ENCODE measurements at places on chromosomes 11 and 22.
A peak's percentile ranks its signal among the peaks of the same experiment; 100 is the strongest.

DNA sequence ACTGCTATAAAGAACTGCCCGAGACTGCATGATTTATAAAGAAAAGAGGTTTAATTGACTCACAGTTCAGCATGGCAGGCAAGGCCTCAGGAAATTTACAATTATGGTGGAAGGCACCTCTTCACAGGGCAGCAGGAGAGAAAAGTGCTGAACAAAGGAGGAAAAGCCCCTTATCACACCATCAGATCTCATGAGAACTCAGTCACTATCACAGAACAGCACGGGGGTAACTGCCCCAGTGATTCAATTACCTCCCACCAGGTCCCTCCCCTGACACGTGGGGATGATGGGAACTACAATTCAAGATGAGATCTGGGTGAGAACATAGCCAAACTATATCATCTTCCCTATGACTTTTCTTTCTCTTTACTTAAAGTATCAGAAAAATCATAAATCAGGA lies 104.0 kb upstream of the SYN3 start:
- DNase-seq, result no peak

- DNase-seq, result no peak
Observed at GRCh38 chr11:63997104-63997700, 11.0 kb downstream of the OTUB1 start.

GRCh38 chr22:36910461-36910860 lies 3.0 kb upstream of the CSF2RB start:
- DNase-seq, result no peak

GRCh38 chr11:120759046-120759445 lies 247.5 kb downstream of the GRIK4 start:
- DNase-seq, result no peak

DNA sequence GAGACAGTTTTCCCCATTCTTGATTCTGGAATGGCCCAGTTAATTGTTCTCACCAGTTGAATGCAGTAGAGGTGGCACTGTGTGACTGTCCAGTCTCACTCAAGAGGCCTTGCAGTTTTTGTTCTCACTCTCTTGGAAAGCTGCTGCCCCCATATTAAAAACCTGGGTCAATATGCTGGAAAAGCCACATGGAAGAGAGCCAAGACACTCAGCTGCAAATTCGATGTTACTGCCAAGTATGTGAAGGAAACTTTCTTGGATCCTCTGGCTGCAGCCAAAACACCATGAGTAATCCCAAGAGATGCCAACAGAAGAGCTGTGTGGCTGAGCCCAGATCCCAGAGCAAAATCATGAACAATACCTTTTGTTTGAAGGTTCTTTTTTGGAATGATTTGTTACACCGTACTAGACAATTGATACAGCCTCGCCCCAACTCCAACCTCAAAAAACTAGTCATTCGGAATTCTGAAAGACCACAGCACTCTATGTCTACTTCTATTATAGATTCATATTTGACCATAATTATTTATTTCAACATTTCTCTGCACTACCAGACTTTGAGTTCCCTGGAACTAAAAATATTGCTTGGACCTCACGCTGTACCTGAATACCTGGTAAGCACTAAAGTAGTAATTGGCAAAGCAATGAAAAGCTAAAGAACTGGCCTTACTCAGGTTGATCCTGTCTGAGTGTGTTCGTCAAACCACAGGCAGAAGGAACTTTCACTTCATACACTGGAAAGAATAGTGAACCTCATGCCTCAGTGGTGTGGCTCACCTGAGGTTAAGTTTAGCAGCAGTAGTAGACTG lies 378.8 kb downstream of the ETS1 start:
- DNase-seq, result no peak

DNA sequence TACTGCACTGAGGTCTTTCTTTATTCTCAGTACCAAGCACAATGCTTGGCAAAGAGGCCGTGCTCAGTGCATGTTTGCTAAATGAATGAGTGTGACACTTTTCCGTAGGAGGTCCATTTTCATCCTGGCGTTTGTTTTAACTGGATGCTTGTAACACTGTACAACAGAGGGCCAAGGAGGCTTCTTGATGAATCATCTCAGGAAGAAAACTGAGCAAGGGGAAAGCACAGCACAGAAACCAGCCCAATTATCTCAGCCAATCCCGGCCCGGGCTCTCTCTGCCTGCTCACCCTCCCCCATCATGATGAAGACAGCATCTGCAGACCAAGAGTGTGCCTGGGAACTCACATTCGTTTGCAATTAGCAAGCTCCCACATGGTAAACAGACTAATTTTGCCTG lies 570.3 kb downstream of the OPCML start:
- DNase-seq, result peak; percentile 16

- no peak for DNase-seq
Observed at GRCh38 chr22:49614966-49615965, 212.4 kb downstream of the BRD1 start.

GRCh38 chr11:76445121-76446084 lies 585 bp downstream of the EMSY start:
- DNase-seq, result peak; percentile 93

GRCh38 chr11:8018484-8019313 lies 31.6 kb downstream of the EIF3F start:
- peak; percentile 77 for DNase-seq

- DNase-seq, result no peak
Observed at GRCh38 chr22:23497016-23497885, 82.8 kb downstream of the IGLL1 start.

DNA sequence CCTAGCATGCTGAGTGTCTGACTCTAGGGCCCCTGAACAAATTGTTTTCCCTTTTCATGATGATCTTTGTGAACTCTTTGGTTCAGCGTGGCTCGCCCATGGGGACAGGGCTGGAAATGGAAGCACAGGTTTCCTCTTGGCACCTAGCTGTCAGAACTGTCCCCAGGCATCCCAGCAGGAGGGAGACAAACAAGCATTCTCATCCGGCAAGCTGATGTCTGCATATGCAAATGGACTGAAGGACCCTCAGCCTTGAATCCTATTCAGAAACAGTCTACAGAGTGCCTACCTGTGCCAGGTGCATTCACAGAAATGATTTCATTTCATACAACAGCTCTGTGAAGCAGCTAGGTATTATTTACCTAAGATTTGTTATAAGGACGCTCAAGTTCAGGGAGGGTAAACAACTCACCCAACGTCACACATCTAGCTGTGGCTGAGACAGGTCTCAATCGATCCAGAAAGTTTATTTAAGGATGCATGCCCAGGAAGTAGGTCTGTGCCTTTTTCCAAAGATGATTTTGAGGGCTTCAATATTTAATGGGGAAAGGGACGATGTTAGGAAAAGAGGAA lies 176.4 kb downstream of the KIRREL3 start:
- DNase-seq, result no peak

DNA sequence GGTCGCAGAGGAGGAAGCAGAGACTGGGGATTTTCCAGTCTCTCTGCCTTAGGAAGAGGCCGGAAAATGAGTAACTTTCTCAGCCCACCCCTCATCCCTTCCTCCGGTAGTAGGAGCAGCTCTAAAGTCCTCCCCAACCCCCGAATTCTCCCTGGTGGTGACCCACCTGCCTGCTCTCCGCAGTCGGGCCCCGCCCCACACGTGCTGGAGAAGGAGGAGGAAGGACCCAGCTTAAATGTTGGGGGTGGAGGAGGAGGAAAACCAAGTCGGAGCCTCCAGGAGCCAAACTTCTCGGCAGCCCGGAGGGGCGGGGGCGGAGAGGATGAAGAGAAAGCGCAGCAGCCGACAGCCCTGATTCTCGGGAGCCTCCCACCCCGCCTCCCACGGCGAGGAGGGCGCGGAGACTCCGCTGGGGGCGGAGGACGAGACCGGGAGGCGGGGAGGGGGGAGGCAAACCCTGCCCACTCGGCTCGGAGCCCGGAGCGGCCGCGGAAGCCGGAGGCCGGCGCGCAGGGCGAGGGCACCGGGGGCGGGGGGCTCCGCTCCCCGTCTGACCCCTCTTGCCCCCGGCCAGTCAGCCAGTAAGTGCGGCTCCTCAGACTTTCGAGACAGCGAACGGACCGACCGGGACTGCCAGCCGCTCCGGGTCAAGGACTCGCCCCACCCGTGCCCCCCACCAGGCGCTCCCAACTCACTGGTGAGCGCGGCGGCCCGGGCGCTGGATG lies at the start of gene TPBGL:
TSS of gene TPBGL (plus strand) at position 464 of the 725 bp plus-strand sequence. CDS start 276 bp downstream, outside the sequence.
- DNase-seq, result peak; percentile 30

DNA sequence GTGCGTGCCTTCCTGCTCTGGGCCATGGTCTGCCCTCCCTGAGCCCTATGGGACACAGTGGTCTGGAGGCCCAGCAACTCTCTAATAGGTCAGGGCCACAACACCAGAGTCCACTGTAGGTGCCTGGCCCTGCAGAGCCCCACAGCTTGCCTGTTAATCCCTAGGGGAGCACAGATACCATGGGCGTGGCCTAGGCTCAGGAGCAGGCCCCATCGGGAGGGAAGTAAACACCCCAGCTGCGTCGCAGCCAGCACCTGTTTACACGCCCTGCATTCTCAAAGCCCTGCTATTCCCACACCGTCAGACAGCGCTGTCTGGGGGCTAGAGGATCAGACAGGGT lies 2.5 kb downstream of the KCTD17 start:
- no peak for DNase-seq

DNA sequence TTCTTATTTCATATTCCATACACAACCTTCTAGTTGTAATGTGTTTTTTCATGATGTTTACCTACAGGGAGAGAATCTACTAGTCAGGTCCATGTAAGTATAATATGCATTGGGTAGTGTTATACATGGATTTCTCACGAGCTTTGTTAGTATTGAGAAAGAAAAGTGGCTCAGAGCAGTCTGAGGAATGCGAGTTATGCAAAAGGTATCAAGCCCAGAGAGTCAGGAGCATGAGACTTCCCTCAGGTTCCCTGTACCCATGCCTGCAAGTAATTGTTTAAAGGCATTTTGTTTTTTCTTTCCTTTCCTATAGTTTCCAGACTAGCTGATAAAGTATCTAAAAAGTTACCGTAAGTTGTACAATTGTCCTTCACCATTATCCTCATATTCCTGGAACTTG lies 66.1 kb downstream of the STK33 start:
- no peak for DNase-seq

- DNase-seq, result no peak
Observed at GRCh38 chr22:44938886-44939285, 70.9 kb downstream of the PHF21B start.

- DNase-seq, result no peak
Observed at GRCh38 chr11:93537049-93537448, 6.1 kb downstream of the SMCO4 start.

- peak; percentile 10 for DNase-seq
Observed at GRCh38 chr11:116930177-116930576, 92.8 kb upstream of the APOA1 start.

- no peak for DNase-seq
Observed at GRCh38 chr11:1817511-1817910, 17.3 kb upstream of the SYT8 start.

DNA sequence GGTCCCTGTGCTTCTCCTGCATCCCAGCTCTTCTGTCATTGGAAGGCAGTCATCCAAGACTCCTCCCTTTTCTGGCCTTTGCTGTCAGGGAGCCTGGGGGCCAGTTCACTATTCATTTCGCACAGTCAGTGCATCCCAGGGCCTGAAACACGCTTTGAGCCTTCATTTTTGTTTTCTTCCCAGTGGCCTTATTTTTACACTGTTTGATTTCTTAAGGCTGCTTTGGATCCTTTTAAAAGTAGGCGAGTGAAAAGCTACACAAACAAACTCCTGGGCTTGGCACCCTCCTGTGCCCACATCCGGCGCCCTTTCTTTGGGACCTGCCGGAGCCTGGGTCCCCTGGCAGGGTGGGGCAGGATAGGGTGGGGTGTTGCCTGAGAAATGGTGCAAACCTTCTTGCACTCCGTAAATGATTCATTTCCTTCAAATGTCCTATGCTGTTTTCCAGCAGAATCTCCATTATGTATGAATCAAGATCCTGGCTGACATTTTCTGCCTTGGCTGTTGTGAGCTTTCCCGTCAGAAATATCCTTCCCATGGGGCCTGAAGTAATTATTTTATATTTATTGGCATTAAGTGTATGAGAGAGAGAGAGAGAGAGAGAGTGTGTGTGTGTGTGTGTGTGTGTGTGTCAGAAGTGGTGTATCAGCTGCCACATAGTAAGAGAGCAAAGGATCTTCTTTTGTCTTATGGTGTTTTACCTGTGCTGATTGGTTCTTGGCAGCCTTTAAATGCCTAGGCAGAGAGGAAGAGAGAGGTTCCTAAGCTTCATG lies 45.6 kb downstream of the BCR start:
- no peak for DNase-seq

DNA sequence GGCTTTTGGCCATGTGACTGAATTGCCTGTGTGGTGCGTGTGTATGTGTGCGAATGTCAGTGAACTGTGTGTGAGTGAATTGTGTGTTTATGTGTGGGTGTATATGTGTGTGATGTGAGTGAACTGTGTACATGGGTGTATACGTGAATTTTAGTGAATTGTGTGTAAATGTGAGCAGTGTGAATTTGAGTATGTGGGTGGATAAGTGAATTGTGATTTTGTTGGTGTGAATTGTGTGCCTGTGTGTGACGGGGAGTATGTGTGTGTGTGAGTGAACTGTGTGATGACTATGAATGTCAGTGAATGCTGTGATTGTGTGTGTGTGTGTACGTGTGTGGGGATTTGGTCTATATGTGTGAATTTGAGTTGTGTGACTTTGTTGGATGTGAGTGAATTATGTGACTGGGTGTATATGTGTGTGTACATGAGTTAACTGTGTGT lies 3.5 kb downstream of the DDTL start:
- DNase-seq, result no peak

DNA sequence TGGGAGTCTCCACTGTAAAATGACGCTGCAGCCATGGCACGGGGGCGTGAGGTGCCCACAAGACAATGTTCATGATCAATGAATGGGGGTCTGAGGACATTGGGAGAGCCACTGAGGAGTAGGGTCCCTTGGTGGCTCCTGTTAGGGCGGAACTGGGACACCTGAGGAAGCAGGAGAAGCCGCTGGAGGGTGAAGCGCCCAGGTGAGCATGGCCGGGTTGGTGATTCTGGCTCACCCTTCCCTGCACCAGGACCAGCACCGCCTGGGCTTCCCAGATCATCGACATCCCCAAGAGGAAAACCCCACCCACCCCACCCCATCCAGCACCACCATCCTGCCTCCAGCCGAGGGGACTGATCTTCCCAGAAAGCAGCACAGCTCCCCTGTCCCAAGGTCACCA lies 30.6 kb downstream of the SHANK2 start:
- DNase-seq, result no peak

DNA sequence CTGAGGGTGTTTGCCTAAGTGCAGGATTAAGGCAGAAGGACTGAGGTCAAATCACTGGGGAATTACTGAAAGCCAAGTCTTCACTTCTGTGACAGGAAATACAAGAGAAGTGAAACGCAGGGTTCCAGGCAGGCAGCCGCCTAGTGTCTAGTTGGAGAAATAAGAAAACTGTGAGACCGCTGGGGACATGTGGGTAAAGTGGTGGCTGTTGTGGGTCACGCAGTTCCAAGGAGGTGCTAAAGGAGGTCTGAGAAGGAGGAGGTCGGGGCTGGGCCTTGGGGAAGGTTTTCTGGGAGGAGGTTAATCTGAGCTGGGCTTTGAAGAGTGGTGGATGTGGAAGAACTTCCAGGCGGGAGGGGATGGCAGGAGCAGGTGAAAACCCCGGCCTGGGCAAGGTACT lies 11.2 kb downstream of the MCM5 start:
- no peak for DNase-seq

- DNase-seq, result no peak
Observed at GRCh38 chr11:111582881-111583280, 19.4 kb upstream of the SIK2 start.

All from hepatocyte (in vitro differentiated cells).